ENCODE measurements at places on chromosomes 7 and 10.
A peak's percentile ranks its signal among the peaks of the same experiment; 100 is the strongest.

DNA sequence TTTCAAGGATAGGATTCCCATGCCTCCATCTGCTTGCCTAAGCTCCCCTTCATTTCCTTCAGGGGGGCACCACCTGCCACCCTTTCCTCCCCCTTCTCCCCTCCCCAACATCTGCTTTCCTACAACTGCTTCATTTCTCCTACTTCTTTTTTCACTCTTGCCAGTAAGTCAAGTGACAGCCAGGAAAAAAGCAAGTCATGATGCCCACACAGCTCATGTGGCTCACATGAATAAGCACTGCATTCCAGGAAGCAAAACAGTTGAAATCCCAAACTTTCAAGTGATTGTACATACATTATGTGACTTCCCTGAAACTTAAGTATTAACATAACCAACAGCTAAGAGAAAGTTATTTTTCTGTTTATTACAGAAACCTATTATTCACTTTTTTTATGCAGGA, 78.6 kb downstream of the TNS3 start:
- DNase-seq = peak; percentile 77

DNA sequence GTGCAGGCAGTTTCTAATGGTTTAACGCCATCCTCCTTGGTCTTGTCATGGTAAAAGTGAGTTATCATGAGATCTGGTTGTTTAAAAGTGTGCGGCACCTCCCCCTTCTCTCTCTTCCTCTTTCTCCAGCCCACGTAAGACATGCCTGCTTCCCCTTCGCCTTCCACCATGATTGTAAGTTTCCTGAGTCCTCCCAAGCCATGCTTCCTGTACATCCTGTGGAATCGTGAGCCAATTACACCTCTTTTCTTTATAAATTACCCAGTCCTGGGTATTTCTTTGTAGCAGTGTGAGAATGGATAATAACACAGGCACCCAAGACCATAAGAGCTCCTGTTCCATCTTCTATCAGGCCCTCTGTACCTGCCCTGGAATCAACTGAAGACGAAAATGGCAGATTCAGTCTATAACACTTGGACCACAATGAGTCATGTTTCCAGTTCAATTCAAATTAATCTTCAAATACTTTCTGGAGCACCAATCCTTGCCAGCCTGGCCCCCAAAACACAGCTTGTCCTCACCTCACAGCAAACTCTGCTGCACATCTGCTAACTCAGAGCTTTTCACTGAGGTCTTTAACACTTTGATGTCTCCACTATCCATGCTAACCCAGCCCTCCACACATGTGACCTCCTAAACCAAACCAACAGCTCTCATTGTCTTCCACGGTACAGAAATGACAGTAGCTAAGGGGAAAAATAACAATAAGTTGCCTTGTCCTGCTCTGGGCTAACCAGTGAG, 73.2 kb downstream of the SFMBT2 start:
- DNase-seq = no peak

- DNase-seq = no peak
These were observed 10.1 kb upstream of the HPS1 start for GRCh38 chr10:98456686-98457482.

DNA sequence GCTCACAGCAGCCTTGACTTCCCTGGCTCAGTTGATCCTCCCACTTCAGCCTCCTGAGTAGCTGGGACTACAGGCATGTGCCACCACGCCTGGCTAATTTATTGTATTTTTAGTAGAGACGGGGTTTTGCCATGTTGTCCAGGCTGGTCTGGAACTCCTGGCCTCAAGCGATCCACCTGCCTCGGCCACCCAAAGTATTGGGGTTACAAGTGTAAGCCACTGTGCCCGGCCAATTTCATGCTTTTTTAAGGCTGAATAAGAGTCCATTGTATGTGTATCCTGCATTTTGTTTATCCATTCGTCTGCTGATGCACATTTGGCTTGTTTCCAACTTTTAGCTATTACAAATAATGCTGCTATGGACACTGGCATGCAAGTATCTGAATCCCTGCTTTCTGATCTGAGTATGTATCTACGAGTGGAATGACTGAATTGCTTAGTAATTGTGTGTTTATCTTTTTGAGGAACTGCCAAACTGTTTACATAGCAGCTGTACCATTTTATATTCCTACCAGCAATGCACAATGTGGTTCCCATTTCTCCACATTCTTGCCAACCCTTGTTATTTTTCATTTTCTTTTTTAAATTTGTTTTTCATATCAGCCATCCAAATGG, 37.3 kb upstream of the TPST1 start:
- DNase-seq = peak; percentile 84

DNA sequence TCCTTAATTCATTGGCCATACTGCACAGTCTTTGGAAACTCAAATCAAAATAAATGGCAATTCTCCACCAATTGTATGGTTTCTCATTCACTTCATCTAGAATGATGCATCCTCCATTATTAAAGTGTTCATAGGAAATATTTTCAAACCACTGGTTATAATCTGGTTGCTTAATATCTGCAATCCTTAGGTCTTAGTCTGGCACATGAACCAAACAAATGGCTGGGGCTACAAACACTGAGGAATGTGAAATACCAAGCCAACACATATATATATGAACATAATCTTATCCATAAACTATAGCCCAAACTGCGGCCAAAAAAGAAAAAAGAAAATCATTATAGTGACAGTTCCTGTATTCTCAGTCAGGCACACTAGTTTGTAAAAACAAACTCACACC, 5.7 kb upstream of the MSS51 start:
- DNase-seq = peak; percentile 59

DNA sequence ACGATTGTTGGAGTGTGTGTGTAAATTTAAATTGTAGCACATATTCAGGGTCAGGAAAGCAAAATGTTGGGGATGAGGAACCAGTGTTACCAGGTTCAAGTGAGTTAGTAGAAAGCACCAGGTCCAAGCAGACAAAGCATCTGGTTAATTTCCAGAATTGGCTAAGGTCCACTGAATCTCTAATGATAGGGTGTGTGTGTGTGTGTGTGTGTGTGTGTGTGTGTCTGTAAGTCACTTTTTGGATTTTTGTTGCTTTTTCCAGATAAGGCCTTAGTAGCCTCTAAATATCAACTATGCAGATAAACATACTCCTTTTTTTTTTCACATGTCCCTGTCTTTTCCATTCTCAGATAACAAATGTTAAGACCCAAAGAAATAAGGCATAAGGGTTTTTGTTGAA, 36.6 kb upstream of the FMC1 start:
- peak; percentile 4 for DNase-seq

DNA sequence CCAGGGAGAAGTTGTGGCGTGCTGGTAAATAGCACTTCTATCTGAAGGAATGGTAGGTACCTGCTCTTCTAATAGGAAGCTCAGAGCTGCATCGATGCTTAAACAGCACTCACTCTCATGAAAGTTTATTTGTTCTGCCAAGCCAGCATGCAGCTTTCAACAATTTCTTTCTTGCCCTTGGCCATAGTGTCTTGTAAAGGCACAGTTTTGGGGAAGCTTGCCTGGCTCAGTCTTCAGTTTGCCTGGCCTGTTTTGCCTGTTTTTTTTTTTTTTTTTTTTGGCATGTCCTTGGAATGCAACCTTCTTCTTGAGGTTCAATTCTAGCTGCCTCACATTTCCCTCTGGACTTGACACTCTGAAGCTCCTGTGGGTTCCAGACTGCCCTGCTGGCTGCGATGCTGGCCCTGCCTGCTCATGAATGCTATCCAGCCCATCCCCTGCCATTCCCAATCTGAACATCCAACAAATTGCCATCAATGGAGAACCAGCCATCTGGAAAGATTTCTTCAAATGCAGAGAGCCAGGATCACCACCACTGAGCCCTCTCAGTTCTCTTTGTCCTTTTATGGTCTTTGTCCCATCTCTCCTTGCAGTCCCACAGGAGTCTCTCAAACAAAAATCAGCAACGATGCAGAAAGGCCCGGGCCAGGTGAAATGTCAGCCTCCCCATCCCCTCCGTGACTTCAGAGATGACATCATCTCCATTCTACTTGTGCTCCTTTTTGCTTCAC, 133.9 kb downstream of the ANLN start:
- DNase-seq = no peak

DNA sequence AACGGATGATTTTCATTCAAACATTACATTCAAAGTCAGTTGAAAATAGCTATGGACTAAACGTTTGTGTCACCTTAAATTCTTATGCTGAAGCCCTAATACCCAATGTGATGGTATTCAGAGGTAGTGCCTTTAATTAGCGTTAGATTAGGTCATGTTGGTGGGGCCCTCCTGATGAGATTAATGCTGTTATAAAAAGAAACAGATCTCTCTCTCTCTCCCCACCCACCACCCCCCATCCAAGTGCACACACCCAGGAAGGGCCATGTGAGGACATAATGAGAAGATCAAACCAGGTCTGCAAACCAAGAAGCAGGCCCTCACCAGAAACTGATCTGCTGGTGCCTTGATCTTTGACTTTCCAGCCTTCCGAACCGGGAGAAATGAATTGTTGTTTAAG, 44.2 kb downstream of the ZNF438 start:
- no peak for DNase-seq

GRCh38 chr10:22536620-22537019, 177.8 kb downstream of the PIP4K2A start:
- no peak for DNase-seq

DNA sequence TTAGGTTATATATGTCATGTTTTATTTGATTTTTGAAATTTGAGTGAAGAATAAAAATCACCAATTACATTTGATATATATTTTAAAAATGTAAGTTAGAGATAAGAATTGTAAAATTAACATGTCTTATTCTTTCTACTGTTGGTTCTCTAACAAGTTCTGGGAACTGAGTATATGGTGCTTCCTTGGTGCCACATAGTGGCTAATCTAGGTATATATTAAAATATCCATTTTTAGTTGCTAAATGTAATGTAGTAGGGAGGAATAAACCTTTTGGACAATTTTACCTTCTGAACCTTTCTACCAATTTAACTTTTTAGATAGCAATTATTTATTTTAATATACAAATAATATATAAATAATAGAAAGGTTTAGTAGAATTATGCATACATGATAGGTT, 17.5 kb downstream of the CFAP69 start:
- DNase-seq = peak; percentile 49

DNA sequence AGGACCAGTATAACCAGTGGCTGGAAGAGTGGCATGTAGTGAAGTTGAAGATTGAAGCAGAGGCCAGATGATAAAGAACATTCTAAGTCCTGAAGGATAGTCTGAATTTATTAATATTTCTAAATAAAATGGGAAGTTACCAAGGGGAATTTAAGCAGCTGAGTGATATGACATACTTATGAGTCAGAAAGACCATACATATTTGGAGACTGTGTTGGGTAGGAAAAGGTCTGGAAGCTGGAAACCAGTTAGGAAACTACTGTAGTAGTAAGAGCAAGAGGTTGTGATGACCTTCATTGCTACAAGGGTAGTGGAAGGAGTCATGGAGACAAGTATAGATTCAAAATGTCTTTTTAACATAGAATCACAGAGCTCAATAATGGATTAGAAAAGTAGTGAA, 752.3 kb downstream of the SUGCT start:
- DNase-seq = no peak

GRCh38 chr7:90411510-90411909, 8.2 kb downstream of the CLDN12 start:
- no peak for DNase-seq

DNA sequence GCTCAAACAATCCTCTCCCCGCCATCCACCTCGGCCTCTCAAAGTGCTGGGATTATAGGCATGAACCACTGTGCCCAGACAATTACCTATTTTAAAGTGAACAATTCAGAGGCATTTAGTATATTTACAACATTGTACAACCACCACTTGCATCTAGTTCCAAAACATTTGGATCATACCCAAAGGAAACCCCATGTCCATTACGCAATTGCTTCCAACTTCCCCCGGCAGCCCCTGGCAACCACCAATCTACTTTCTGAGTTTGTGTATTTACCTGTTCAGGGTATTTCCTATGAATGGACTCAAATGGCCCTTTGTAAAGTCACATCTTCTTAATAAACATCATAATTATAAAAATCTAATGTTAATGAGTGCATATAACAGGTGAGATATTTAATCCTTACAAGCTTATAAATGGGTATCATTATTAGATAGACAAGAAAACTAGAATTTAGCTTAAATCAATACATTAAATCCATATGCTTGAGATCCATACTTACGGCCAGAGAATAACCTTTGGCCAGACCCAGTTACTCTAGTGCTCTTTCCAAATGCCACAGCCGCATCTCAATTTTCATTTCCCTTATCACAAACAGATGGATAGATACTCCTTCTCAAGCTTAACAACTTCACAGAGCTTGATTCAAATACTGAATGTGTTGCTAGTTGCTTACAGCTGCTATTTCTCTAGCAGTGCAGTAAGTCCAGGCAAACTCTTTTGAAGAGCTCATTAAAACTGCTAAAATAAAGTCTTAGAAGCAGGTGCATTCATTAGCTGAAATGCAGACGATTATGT, 133.4 kb upstream of the MKLN1 start:
- DNase-seq = no peak

DNA sequence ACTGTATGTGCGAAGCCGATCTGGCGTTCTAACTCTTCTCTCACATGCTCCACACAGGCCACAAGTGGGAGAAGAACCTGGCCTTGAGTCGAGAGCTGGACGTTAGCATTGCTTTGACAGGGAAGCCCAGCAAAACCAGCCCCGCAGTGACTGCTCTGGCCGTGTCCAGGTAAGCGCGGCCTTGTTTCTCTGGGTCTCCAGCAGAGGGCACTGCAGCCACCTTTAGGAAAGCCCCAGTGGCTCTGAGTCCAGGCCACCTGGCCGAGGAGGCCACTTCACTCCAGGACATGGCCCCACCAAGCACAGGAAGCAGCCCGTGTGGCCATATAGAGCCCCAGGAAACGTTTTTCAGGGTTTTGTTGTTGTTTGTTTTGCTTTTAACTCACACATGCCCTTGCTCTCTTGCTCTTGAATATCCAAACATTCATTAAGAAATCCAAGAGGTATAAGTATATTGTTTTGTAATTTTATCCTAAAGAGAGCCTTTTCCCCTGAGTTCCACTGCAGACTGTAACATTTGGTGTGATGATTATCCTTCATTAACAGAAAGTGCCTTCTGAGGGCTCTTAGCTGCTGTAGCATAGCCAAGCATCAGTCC, 41.8 kb upstream of the LRRC18 start:
- DNase-seq = peak; percentile 42

- DNase-seq = no peak
These were observed 100.7 kb downstream of the HIP1 start for GRCh38 chr7:75637854-75638593.

- DNase-seq = peak; percentile 56
These were observed 73.1 kb upstream of the SAMD8 start for GRCh38 chr10:75038335-75038734.

GRCh38 chr10:101569622-101570427, 18.2 kb downstream of the POLL start:
- DNase-seq = peak; percentile 57

GRCh38 chr10:31083765-31084184, 52.1 kb upstream of the ZNF438 start:
- DNase-seq = no peak

GRCh38 chr10:69278446-69278963, at the start of gene HK1:
HK1 (plus strand) TSS chr10:69278496.
- DNase-seq = peak; percentile 55

Data from fibroblast of villous mesenchyme (primary cell).